Kidney epithelial cell (primary cell): ENCODE measurements at places on chromosomes 3 and 15. TPM values are rescaled to one million over a fixed set of nuclear protein-coding genes. Genes with fewer than 3 reads are reported as not detected.

Gene NLGN1
- 0.21 and 4.5 TPM in 2 replicates for total RNA-seq

Gene MCF2L2
- total RNA-seq = 0.84 and 1.9 TPM in 2 replicates

Gene DISP2
- 2.2 and 3.2 TPM in 2 replicates for total RNA-seq

Gene GOLGA6L4
- total RNA-seq = 1.1 and 3.6 TPM in 2 replicates

Gene SLC25A36
- total RNA-seq = 63.8 and 75.0 TPM in 2 replicates

Gene COL8A1
- 24.4 TPM in 2 replicates for total RNA-seq

Gene SNTN
- total RNA-seq = not detected in 2 replicates

Gene EFCAB12
- not detected in 2 replicates for total RNA-seq

Gene SPTBN5
- total RNA-seq = 0.14 and 0.17 TPM in 2 replicates

Gene FAM107A
- total RNA-seq = 0.63 TPM in 1 of 2 replicates, not detected in the other

Gene CNOT10
- total RNA-seq = 24.6 and 27.0 TPM in 2 replicates

Gene PROS1
- 14.1 and 15.1 TPM in 2 replicates for total RNA-seq

Gene SFMBT1
- total RNA-seq = 6.1 and 15.6 TPM in 2 replicates

Gene EXD1
- 0.17 TPM in 1 of 2 replicates, not detected in the other for total RNA-seq

Gene TAGLN3
- total RNA-seq = 1.6 and 3.7 TPM in 2 replicates

Gene TP63
- 0.13 TPM in 1 of 2 replicates, not detected in the other for total RNA-seq

Gene FOXB1
- total RNA-seq = 0.55 and 0.71 TPM in 2 replicates

Gene CTXN2
- total RNA-seq = 0.14 TPM in 1 of 2 replicates, not detected in the other

Gene SLC30A4
- 2.5 and 4.2 TPM in 2 replicates for total RNA-seq
